ENCODE measurements at places on chromosomes 16 and 17.

- peak; percentile 79 for DNase-seq
These were observed 177.4 kb downstream of the FTO start for GRCh38 chr16:53881371-53881770.

DNA sequence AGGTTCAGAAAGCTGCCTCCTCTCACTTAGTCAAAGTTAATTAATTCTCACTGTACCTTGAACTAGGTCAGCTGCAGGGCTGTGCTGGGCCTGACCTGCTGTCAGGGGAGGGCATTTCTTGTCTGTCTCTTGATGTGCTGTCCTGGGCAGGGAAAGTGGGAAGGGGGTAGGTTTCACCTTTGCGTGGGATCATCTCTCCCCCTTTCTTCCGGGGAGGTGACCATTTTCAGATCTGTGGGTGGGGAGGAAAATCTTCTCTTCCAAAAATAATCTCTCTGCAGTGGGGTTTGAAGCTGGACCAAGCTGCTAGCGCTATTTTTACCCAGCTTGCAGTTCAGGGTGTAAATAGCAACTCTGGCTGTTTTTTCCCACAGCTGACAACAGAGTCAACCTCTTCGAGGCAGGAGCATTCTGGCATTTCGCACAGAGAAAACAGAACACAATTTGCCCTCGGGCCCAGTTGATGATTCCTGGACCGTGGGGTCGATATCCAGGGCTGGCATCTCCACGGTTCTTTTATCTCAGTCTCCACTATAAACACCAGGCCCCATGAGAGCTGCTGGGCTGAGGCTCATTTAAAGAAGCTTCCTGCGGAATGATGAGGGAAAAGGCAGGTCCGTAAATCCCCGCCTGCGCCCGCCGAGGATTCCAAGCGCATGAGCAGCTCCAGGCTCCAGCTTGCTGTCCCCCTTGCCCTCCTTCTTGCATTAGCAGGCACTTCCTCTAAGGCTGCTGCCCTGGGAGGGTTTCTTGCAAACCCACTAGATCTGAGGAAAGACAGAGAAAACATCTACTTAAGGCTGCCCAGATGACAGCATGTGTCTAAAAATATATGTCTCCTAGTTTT lies 93.9 kb downstream of the YPEL2 start:
- DNase-seq, result no peak

GRCh38 chr16:67040906-67041305 lies 12.0 kb downstream of the CBFB start:
- no peak for DNase-seq

DNA sequence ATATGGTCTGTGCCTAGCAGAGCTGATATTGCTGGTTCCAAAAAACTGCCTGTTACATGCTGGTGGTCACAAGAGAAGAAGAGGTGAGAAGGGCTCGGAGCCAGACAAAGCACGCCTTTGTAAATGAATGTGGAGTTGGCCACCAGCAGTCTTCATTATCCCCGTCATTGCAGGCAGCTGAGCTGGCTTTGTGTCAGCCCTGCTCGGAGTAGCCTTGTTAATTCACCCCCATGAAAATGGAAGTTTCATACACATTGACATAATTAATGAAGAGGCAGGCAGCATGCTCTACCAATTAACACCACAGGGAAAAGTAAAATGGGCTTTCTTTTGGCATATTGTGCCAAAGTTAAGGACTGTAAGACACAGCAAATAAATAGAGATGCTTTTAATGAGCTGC lies 113.7 kb upstream of the RBFOX1 start:
- DNase-seq, result no peak

GRCh38 chr17:67364847-67365737 lies 1.3 kb downstream of the PSMD12 start:
- peak; percentile 33 for DNase-seq

GRCh38 chr16:54059319-54059718 lies 227.3 kb downstream of the IRX3 start:
- DNase-seq, result no peak

DNA sequence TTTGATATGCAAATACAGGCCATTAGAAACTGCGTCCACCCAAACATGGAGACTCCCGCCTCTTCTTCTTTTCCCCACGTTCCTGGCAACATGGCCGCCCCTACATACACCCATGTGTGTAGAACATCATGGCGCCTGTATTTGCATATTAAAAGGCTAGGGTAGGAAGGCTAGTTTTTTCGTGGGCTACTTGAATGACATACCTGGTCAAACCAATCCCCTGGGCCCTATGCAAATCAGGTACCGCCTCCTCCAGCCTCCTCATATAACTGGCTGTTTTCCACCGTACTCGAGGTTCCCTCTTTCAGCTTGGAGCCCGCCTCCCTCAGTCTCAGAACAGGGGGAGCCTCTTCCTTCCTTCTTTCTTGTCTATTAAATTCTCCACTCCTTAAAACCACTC lies 840 bp upstream of the CD300LB start:
- no peak for DNase-seq

DNA sequence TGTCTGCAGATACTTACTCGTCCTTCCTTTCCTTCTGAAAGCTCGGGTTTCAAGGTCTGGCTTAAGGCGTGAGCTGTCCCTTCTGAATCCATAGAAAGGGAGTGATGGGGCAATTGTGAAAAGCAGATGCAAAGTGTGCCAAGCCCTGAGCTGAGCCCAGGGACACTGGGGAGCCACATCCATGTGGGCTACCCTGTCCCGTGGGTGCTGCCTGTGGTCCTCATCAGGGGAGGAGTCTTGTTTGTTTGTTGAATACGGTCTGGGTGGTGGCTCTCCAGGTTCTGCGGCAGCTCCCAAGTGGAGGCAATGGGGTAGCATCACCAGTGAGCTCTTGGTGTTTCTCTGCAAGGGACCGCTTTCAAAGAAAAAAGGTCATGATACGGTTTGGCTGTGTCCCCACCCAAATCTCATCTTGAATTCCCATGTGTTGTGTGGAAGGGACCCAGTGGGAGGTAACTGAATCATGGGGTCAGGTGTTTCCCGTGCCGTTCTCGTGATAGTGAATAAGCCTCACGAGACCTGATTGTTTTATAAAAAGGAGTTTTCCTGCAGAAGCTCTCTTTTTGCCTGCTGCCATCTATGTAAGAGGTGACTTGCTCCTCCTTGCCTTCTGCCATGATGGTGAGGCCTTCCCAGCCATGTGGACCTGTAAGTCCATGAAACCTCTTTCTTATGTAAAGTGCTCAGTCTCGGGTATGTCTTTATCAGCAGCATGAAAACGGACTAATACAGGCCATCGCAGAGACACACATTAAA lies 1.0 kb upstream of the ALG1 start:
- no peak for DNase-seq

GRCh38 chr16:82967424-82967823 lies 340.7 kb downstream of the CDH13 start:
- DNase-seq, result no peak

DNA sequence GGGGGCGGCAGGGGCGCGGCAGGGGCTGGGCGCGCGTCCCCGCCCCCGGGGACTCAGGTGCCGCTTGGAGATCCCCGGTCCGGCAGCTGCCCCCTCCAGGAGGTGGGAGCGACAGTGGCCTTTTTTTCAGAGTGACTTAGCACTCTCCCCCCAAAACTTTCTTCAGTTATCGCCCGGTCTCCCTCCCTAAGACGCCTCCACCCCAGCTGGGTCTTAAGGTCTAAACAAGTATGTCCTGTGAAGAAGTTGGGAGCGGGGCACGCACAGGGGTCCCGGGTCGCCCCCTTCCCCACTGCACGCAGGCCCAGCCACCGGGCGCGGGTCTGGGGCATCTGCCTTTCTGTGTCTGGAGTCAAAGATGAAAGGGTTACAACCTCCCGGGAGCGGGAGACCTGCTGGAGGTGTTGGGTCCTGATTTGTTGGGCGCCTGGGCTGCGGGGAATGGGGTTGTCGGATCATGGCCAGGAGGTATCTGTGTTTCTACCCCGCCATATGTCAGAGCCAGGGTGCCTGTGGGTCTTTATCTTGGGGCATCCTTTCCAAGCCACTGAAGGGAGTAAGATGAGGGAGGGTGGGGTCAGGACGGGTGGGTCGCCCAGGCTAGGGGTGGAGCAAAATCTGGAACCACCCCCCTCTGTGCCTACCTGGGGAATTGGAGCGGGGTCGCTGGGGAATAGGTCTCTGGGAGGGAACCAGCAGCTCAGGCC lies 757 bp downstream of the FMNL1 start:
- DNase-seq, result no peak

GRCh38 chr17:57077000-57077399 lies 8.0 kb upstream of the AKAP1 start:
- no peak for DNase-seq

- DNase-seq, result no peak
These were observed 131.1 kb downstream of the ZNF423 start for GRCh38 chr16:49724774-49725173.

GRCh38 chr17:66573078-66573477 lies 261.8 kb upstream of the CACNG5 start:
- DNase-seq, result no peak

DNA sequence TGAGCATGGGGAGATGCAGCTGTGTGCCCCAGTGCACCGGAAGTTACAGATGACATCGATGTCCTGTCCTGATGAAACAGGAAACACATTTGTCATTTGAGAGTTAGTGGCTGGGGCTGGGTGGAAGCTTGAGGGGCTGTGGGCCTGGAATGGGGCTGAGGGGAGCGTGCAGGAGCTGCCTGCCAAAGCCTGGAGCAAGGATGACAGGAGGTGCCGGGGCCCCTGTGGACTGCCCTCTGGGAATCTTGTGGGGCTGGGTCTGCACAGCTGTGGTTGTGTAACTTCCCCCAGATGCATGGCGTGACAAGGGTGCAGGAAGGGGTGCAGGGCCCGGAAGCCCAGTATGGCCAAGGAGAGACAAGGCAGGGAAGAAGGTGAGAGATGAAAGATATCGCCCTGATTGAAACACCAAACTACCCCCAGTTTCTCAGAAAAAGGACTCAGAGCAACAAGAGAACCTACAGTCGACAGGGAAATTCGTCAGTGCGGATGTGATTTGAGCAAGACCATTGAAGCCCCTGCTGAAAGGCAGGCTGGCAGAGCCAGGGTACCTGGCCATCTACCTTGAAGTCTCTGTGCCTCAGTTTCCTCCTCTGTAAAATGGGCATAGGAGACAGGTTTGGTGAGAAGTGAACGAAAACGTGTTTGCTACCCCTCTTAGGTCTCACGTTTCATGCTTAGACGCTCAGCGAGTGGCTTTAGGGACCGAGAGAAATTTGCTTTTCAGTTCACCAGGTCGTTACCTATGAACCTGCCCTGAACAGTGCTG lies 8.8 kb downstream of the MMP25 start:
- no peak for DNase-seq

GRCh38 chr17:15941781-15942180 lies 3.1 kb upstream of the ADORA2B start:
- DNase-seq, result peak; percentile 84

GRCh38 chr17:73956595-73957465 lies 246.6 kb upstream of the RPL38 start:
- peak; percentile 66 for DNase-seq

DNA sequence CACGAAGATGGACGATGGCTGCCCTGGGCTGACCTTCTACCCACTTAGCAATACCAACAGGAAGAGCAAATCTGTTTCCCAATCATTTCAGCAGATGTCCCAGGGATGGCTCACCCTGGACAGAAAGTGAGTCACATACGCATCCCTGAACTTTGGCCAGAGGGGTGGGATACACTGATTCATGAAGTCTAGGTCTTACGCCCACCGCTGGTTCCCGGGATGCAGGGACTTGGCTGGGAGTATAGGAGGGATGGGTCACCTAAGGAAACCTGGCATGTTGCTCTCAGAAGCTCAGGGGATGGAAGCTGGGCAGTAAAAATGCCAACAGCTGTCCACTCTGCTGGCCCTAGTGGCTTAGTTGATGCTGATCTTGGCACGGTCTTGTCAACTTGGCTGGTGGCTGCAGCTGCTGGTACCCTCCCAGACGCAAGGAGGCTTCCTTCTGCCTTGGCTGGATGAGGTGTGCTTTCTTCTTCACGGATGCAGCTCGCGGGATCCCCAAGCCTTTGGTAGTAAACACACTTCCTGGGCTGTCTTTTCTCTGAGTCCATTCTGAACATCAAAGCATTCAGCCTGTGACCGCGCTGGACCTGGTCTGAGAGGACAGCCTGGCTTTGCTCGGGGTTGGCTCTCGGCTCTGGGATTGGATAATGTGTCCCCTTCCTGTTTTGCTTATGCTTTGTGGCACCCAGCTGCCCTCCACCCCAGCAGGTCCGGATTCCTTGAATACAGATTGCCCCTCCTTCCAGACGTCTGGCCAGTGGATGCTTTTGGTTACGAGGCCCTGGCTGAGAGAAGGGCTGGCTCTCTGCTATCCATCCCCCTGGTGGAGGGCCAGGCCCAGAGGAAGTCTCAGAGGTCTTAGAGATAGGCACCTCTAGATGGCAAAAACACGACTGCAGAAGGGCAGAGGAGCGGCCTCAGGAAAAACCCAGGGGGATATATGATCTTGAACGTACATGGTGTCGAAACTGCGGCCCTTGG lies 71.5 kb downstream of the RAP1GAP2 start:
- peak; percentile 62 for DNase-seq

DNA sequence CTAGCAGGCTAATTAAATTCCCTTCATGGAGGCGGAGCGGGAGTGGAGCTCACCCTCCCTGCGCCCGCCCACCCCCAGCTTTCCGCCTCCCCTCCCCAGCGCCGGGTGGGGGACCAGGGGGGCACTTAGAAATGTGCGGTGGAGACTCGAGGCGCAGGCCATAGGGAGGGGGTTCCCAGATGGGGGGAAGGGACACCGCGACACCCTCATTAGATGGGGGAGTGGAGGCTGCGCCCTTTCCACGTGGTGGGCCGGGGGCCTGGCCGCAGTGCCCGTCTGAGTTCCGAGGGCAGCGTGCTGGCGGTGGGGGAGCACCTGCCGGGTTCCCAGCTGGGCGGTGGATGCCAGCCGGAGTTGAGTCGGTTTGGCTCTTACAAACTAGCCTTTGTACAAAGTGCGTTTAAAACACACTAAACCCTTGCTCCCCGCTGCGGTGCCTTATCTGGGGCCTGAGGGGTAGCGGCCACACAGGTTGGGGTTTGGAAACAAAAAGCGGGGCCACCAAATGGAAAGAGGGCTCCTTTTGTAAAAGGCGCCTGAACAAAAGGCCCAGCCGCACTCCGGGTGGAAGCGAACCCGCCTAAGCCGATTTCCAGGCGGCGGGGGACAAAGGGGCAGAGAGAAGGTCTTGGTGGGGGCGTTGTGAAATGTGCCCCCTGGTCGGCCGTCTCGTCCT lies 1.4 kb downstream of the GSE1 start:
- DNase-seq, result no peak

DNA sequence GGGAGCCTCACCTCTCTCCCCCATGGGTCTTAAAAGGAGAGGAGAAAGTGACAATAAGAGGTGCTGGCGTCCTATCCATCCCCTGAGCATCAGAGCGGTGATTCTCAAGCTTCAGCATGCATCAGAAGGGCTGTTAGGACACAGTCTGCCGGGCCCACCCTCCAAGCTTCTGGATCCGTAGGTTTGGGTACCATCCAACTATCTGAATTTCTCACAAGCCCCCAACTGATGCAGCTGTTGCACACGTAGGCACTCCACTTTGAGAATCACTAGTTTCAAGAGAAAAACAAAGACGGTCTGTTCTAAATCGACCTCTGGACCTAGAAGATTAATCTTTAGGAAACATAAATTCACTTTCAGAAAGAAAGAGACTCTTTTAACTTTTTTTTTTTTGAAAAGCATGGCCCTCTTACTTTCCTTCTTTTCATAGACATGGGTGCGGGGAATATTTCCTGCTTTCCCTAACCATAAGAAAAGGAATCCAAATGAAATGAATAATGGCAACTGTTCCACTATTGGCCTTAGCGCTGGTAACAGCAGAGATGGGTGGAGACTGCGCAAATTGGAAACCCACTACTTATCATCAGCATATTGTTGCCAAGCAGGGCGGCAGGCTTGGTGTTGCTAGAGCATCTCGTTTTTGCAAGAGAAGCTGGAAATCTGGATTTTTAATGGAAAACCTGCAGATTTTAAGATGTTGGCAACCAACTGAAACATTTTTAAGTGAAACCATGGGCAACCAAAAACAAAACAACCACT lies 144.4 kb downstream of the GAS7 start:
- no peak for DNase-seq

GRCh38 chr16:23948949-23949411 lies 113.2 kb downstream of the PRKCB start:
- no peak for DNase-seq
